Pulmonary artery endothelial cell (primary cell): ENCODE measurements at places on chromosomes 5 and 9. TPM values are rescaled to one million over a fixed set of nuclear protein-coding genes. Genes with fewer than 3 reads are reported as not detected.

- DNase-seq = no peak
Observed at GRCh38 chr9:98732801-98733200, 24.1 kb upstream of the GABBR2 start.

GRCh38 chr5:158265931-158266700 lies 407.2 kb upstream of the CLINT1 start:
- no peak for DNase-seq

GRCh38 chr9:23850690-23851629 lies 24.9 kb upstream of the ELAVL2 start:
- no peak for DNase-seq

DNA sequence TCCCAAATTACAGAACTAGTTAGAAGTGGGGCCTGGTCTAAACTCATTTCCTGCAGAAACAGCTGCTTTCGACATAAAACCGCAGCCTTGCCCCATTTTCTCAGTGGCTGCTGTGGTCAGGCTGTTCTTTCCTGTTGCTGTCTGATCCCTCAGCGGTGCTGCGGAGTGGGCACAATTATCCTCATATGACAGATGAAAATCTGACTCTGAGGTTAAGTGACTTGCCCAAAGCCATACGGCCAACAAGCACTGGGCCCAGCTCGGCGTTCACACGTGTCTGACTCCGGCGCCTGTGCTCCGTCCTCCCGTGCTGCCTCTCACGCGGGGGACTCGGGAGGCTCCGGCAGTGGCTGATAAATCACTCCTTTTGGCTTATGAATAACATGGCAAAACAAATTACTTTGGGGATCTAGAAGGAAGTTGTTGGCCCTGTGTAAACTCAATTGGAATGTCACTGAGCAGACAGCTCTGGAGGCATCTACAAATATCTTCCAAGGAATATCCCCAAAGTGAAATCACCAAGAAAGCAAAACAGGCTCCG lies 142.6 kb upstream of the LMX1B start:
- no peak for DNase-seq

Gene BRINP1
- 0.11 TPM in 1 of 2 replicates, not detected in the other for total RNA-seq

Gene RALGDS
- total RNA-seq = 30.4 and 34.6 TPM in 2 replicates

DNA sequence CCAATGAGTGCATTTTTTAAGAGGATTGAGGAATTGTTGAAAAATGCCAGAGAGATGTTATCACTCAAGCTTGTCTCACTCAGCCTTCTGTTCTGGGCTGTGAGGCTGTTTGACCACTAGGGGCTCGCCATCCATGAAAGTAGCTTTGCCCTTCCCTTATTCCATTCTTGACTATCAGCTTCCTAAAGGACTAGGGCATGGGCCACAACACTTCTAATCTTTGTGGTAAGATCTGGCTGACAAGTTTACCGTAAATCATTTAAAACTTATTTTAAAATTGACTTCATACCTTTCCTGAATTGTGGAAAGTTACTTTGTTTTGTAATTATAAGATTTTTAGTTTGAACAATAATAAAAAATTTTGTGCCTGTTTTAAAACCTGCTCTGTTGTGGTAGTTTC lies 49.5 kb downstream of the TJP2 start:
- DNase-seq = peak; percentile 32

Gene MYMK
- not detected in 2 replicates for total RNA-seq

Gene PTCH1
- 2.1 and 2.4 TPM in 2 replicates for total RNA-seq

Gene NME5
- total RNA-seq = 1.1 and 1.2 TPM in 2 replicates

DNA sequence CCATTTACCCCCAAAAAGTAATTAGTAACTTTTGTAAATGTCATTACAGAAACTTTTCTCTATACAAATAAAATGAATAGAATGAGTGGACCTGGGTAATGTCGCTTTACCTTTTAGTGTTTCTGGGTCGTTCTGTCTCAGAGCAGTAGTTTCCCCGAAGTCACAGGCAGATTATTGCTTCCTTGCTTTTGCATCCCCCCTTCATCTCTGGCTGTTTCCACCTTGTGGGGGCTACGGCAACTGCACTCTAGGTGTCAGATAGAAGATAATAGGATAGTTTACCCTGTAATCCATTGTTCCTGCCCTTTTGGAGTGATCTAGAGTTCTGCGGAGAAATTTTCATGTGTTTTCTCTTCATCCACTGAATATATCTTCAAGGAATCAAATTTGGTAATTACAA lies 68.7 kb downstream of the PRR16 start:
- no peak for DNase-seq

GRCh38 chr5:148697180-148697808 lies 43.0 kb upstream of the HTR4 start:
- DNase-seq = peak; percentile 41

GRCh38 chr5:172093559-172093958 lies 87.1 kb upstream of the FBXW11 start:
- no peak for DNase-seq

Gene FIBCD1
- total RNA-seq = not detected in 2 replicates

GRCh38 chr5:75640395-75640794 lies 29.1 kb downstream of the ANKDD1B start:
- peak; percentile 78 for DNase-seq

GRCh38 chr5:420632-421286 lies 22.2 kb upstream of the EXOC3 start:
- no peak for DNase-seq

DNA sequence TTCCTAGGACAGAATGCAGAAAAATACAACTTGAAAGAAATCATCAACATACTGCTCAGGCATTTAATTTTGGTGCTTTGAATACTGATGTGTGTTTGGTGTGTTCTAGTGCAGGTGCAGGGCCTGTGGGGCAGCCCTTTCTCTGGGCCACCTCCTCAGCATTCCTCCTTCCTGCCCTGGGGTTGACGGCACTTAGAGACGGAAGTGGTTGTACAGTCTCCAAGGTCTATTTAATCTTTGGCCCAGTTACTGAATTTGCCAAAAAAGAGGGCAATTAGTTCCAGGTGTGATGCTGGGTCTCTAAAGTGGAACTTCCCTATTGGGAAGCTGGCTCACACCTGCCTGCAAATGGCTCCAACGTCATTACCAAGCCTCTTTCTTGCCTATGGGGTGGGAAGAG lies 269.0 kb downstream of the SH3GL2 start:
- no peak for DNase-seq

Gene MSX2
- total RNA-seq = 0.21 and 0.40 TPM in 2 replicates

Gene C1QTNF3
- total RNA-seq = 0.59 and 0.67 TPM in 2 replicates

- no peak for DNase-seq
Observed at GRCh38 chr5:128052780-128053179, 30.8 kb upstream of the SLC12A2 start.

Gene SPEF2
- 0.88 and 0.92 TPM in 2 replicates for total RNA-seq

Gene SLC36A3
- not detected in 2 replicates for total RNA-seq

- DNase-seq = no peak
Observed at GRCh38 chr9:134678666-134679443, 37.3 kb downstream of the COL5A1 start.
